Right lobe of liver (tissue), 6 donors: ENCODE measurements at places on chromosomes 11 and 22.

- DNase-seq = no peak
These were observed 36.1 kb downstream of the CCDC90B start for GRCh38 chr11:83249972-83250593.

DNA sequence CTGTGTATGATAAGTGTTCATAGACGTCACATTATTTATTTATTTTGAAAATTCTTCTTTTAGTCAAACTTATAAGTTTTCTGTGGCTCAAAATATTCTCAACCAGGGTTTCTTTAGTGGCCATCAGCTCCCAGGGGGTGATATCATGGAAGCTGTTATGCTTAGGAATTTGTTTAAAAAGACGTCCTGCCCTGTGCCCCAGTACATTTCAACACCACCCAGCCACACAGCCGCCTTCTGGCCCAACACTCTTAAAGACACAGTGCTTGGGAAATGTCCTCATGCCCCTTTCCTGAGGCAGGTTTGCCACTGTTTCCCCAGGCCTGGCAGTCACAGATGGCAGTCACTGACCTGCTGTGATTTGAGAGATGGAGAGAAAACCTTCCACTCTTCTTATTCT lies 19.9 kb downstream of the TSKU start:
- DNase-seq = no peak

DNA sequence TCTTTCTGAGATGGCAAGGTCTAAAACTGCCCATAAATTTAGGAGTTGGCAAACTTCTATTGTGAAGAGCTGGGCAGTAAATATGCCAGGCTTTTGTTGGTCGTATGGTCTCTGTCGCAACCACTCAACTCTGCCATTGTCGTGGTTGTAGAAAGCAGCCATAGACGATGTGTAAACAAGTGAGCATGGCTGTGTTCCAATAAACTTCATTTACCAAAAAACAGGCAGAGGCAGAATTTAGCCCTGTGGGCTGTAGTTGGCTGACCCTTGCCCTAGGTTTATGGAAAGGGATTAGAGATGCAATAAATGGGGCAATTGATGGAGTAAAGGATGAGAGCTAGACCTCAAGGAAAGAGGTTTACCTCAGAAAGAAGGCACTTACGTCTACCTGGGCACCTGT lies 17.6 kb downstream of the YPEL4 start:
- DNase-seq = no peak

GRCh38 chr11:10567446-10567845 lies 1.0 kb downstream of the LYVE1 start:
- no peak for DNase-seq

DNA sequence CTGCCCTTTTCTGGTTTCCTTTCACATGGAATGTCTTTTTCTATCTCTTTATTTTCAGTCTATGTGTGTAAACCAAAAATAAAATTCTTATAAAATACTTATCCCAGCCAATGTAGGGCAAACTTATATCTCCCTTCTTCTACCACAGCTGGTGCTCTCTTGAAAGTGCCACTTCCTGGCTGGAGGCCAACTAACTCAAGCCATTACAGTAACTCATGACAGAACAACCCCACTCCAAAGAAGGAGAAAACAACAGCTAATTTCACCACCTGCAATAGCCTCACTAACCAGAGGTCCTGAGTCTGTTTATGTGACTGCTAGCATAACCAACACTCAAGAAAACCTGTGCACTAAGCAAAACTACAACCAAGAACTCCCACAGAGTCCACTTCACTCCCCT lies 74.9 kb upstream of the DBX1 start:
- DNase-seq = no peak

GRCh38 chr22:46114518-46115387 lies 35.6 kb upstream of the PPARA start:
- no peak for DNase-seq

GRCh38 chr11:40401132-40401853 lies 1058.2 kb downstream of the LRRC4C start:
- DNase-seq = no peak

GRCh38 chr11:72690166-72690565 lies 15.9 kb upstream of the PDE2A start:
- no peak for DNase-seq

DNA sequence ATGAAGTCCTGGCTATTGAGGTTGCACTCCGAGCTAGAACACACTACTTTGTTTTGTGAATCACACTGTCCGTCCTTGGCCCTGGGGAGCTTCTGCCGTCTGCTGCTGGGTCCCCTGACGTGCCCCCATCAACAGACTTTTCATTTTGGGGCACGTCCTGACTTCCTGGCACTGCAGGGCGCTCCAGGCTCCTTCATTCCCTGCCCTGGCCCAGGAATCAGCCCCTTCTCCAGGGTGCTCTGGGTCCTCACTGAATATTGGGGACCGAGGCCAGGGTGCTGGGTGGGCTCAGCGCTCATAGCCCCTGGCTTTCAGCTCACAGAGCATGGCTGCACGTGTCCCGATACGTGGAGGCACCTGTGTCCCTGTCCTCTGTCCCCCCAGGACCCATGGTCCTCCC lies 22.2 kb downstream of the TSPAN4 start:
- no peak for DNase-seq

DNA sequence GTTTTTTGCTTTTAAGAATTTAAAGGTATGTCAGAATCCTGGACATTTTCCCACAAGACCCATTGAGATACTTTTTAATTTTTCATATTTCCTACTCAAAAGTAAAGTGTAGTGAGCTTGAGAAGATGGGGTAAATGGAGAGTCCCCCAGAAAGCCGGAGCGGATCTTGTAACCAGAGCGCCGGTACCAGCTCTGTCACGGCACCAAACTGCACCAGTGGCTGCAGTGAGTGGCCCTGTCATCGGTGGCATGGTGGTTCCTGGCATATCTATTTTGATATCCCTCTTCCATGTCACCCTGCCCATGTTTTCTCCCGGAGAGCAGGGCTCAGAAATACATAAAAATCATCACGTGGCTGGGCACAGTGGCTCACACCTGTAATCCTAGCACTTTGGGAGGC lies 19.3 kb downstream of the DDX25 start:
- no peak for DNase-seq

DNA sequence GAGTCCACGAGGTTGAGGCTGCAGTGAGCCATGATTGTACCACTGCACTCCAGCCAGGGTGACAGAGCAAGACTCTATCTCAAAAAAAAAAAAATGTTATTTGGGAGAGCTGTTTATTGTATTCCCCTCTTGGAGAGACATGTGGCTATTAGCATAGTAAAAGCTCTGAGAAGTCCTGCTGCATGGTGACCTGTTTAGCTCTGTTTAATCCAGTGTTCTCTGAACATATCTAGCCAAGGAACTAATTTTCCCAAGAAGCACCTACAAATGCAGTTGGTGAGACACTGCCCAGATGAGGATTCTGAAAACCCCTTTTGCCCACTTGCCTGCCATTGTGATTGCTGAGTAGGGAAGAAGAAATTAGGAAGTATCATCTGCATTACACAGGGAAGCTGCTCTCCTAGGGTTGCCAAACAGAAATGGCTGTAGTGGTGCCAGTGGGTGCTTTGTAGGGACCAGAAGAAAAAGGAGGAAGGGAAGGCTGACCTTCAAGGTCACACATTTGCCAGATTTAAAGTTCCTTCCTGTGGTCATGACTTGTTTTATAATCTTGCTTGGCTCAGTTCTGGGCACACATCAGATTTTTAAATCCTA lies 15.7 kb downstream of the TIMP3 start:
- no peak for DNase-seq

DNA sequence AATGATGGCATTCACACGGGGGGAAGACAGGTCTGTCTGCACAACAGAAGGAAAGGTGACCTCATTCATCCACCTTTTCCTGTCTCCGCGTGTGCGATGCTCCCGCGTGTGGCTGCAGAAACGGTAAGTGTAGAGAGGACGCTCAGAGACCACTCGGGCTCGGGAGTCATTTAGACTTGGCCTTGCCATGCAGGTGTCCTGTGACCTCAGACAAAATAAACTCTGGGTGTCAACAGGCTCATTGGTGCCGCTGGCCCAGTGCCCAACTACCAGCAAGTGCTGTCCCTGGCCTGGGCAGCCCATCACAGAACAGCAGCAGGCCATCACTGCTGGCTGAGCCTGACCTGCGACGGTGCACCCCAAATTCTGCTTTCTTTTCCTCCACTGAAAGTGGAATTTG lies 48.1 kb upstream of the ARFGAP3 start:
- peak; percentile 69 for DNase-seq

- DNase-seq = no peak
These were observed 1.6 kb upstream of the TMPRSS13 start for GRCh38 chr11:117930668-117931330.

GRCh38 chr11:288478-289397 lies at the start of gene PGGHG:
Gene PGGHG (plus strand): TSS chr11:289126. CDS start chr11:289817, 691 bp downstream.
- DNase-seq = peak; percentile 86
